ENCODE measurements at places on chromosomes 11 and 22. TPM values are rescaled to one million over a fixed set of nuclear protein-coding genes. Genes with fewer than 3 reads are reported as not detected.
A peak's percentile ranks its signal among the peaks of the same experiment; 100 is the strongest.

Gene OR5B12
- total RNA-seq: not detected

GRCh38 chr11:26490546-26490945 is 81.5 kb downstream of the MUC15 start:
- no peaks in the 10 kb centered on the region for H3K4me1 ChIP-seq
- no peaks in the 10 kb centered on the region for H3K36me3 ChIP-seq
- H3K27me3 ChIP-seq: no peaks in the 10 kb centered on the region
- no peak overlapping the region for H3K4me3 ChIP-seq
- H3K27ac ChIP-seq: no peak overlapping the region

Gene EIF3F
- total RNA-seq: 306 TPM

Gene NFAM1
- 2.1 TPM for total RNA-seq

GRCh38 chr22:41110968-41111367 is 18.6 kb downstream of the EP300 start:
- H3K4me1 ChIP-seq: no peaks in the 10 kb centered on the region
- H3K27me3 ChIP-seq: no peaks in the 10 kb centered on the region
- H3K36me3 ChIP-seq: peaks cover 4% of the 10 kb centered on the region
- no peak overlapping the region for H3K4me3 ChIP-seq
- no peak for DNase-seq
- H3K27ac ChIP-seq: no peak overlapping the region

- H3K4me3 ChIP-seq: no peak overlapping the region
- H3K27me3 ChIP-seq: no peaks in the 10 kb centered on the region
- H3K36me3 ChIP-seq: no peaks in the 10 kb centered on the region
- no peaks in the 10 kb centered on the region for H3K4me1 ChIP-seq
- no peak overlapping the region for H3K27ac ChIP-seq
Observed at GRCh38 chr11:26742966-26743365, 21.1 kb upstream of the SLC5A12 start.

GRCh38 chr11:88680806-88681205 is 343.3 kb upstream of the CTSC start:
- no peaks in the 10 kb centered on the region for H3K36me3 ChIP-seq
- no peak overlapping the region for H3K4me3 ChIP-seq
- peak; percentile 60 for DNase-seq
- H3K27me3 ChIP-seq: no peaks in the 10 kb centered on the region
- no peak overlapping the region for H3K27ac ChIP-seq

Gene KCNJ1
- not detected for total RNA-seq

Gene TRIM64
- total RNA-seq: not detected

Gene MTCH2
- 97.5 TPM for total RNA-seq

- H3K27ac ChIP-seq: no peak overlapping the region
- no peak overlapping the region for H3K4me3 ChIP-seq
- DNase-seq: no peak
Observed at GRCh38 chr11:102912482-102912830, 37.7 kb upstream of the MMP12 start.

DNA sequence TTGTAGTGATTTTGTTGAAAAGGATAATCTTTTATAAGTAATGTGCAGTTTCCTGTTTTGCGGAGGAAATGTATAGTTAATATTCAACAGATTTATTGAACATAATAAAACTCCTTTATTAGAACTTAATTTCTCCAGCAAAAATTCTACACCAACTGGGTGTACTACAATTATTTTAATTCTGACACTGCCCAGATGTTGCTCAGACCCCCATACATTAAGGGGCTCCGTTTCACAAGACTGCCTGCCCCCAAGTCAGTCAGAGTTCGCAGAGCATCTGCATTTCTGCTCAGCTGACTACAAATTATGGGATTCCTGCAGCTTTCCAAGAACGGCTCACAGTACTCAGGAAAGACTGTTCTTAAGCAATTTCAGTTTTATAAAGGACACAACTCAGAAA is 6.2 kb downstream of the CEP57 start:
- no peak overlapping the region for H3K27ac ChIP-seq
- H3K27me3 ChIP-seq: no peaks in the 10 kb centered on the region
- H3K36me3 ChIP-seq: peaks cover 11% of the 10 kb centered on the region
- H3K4me3 ChIP-seq: no peak overlapping the region

Gene SLC22A6
- total RNA-seq: not detected

Gene SCT
- total RNA-seq: 4.3 TPM

Gene KCNK4
- total RNA-seq: not detected

DNA sequence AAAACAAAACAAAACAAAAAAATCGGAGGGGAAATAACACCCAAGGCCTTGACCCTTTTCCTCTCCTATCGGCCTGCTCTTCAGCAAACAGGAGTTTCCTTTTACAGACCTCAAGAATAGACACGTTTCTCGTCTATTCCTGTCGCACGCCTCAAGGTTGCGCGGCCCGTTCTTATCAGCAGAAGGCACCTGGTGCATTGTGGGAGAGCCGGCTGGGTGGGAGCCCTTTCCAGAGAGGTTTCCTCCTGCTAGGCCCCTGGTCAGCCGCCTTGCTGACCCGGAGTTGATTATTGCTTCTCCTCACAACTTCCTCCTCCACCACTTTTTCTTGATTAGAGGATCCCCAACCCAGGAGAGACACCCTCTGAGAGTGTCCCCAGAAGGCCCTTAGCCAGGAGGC is 497.3 kb downstream of the MIAT start:
- H3K27me3 ChIP-seq: peaks cover 3% of the 10 kb centered on the region
- no peaks in the 10 kb centered on the region for H3K36me3 ChIP-seq
- DNase-seq: no peak
- no peak overlapping the region for H3K27ac ChIP-seq
- H3K4me1 ChIP-seq: peaks cover 12% of the 10 kb centered on the region

GRCh38 chr11:134528453-134528852 is 116.4 kb upstream of the B3GAT1 start:
- no peak overlapping the region for H3K4me3 ChIP-seq
- H3K27ac ChIP-seq: no peak overlapping the region
- no peaks in the 10 kb centered on the region for H3K36me3 ChIP-seq
- H3K27me3 ChIP-seq: no peaks in the 10 kb centered on the region
- DNase-seq: no peak

Gene CHRNA10
- total RNA-seq: 1.4 TPM

GRCh38 chr11:62665599-62666258 is 617 bp downstream of the CSKMT start:
- peak overlapping the region; percentile 89 for H3K27ac ChIP-seq
- H3K4me3 ChIP-seq: peak overlapping the region; percentile 67
- H3K27me3 ChIP-seq: no peaks in the 10 kb centered on the region
- peak; percentile 78 for DNase-seq
- peaks cover 15% of the 10 kb centered on the region for H3K4me1 ChIP-seq
